ENCODE measurements at places on chromosomes 3 and 15.

DNA sequence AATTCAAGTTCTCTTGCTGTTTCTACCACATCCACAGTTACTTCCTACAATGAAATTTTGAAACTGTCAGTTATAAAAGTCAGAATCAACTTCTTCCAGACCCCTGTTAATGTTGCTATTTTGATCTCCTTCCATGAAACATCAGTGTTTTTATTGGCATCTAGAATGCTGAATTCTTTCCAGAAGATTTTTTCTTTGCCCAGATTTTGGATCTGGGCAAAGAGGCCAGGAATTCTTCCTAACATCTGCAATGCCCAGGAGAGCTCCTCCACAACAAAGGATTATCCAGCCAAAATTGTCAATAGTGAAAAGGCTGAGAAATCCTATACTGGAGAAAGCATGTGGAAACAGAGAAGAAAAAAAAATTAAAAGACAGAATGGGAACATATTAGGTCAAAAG lies 75.5 kb downstream of the SERPINI1 start:
- DNase-seq, result no peak

DNA sequence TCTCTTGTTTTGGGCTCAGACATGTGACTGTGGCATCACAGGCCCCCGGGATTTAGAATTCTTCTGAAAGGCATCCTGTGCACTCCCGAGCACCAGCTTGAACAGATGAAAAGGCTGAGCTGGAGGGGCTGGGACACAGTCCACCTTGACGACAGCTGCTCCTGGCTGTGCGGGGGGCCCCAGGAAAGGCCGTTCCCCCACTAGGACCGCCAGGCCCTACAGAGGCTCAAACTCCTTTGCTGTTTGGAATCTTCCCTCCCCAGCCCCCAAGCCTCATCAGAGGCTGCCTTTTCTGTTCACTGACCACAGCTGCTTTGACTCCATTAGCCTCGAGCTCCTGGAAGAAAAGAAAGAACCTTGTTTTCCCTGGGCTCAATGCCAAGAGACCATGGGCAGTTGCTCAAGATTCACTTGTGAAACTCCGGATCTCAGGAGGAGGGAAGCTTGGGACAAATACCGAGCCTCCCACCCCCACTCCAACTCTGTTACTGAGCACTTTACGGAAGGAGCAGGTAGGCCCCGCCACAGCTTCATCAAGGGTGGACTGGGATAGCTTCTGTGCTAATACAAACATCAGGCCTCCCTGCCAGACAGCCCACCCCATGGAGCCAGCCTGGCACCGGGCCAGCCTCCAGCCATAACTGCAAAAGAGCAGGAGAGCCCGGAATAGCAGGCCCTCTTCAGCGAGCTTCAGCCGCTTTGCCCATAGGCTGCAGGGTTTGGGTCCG lies 15.7 kb downstream of the CIDEC start:
- no peak for DNase-seq

DNA sequence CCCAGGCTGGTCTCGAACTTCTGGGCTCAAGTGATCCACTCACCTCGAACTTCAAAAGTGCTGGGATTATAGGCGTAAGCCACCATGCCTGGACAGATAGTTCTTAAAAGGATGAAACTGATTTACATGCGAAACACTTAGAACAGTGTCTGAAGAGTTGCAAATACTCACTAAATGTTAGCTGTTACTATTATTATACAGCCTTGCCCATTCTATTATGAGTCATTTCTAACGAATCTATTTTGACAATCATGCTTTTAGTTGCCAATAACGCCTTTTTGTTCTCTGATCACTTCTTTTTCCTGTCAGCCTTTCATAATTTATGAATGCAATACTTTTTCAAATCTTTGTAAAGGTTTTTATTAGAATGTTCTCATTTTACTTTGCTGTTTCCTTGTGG lies 112.7 kb downstream of the SNRK start:
- no peak for DNase-seq

DNA sequence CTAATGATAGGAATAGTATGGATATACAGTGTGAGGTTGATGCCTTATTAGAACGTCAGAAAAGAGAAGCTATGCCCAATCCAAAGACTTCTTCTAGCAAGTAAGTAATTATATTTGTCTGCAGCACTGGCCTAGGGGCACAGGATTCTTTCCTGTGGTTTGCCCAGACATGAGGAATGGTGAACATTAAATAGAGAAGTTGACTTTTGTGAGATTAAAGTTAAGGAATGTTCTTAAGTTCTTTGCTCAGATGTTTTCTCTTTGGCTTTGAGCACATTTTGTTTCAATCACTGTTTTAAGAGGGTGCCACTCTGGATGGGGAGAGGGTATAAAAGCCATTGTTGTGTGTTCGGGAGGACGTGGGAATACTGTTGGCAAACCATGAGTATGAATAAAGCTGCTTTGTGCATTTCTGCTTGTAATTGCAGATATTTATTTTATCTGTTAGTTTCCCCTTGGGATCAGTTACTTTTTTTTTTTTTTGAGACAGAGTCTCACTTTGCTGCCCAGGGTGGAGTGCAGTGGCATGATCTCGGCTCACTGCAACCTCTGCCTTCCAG lies 8.3 kb downstream of the KIF23 start:
- DNase-seq, result no peak

DNA sequence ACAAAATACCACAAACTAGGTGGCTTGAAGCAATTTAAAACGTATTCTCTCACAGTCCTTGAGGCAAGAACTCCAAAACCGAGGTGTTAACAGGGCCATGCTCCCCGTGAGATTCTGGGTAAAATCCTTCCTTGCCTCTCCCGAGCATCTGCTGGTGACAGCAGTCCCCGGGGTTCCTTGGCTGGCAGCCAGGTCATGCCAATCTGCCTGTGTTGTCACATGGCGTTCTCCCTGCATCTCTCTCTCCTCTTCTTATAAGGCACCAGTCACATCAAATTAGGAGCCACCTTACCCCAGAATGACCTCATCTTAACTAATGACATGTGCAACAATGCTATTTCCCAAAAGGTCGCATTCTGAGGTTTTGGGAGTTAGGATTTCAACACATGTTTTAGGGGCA lies 26.3 kb upstream of the LRRN1 start:
- no peak for DNase-seq

GRCh38 chr15:89776274-89777072 lies at the start of gene MESP2:
TSS of gene MESP2 (plus strand) at chr15:89776332. CDS start at chr15:89776358, 26 bp downstream.
- DNase-seq, result peak; percentile 93

GRCh38 chr3:148089171-148089570 lies 608.5 kb upstream of the AGTR1 start:
- no peak for DNase-seq

DNA sequence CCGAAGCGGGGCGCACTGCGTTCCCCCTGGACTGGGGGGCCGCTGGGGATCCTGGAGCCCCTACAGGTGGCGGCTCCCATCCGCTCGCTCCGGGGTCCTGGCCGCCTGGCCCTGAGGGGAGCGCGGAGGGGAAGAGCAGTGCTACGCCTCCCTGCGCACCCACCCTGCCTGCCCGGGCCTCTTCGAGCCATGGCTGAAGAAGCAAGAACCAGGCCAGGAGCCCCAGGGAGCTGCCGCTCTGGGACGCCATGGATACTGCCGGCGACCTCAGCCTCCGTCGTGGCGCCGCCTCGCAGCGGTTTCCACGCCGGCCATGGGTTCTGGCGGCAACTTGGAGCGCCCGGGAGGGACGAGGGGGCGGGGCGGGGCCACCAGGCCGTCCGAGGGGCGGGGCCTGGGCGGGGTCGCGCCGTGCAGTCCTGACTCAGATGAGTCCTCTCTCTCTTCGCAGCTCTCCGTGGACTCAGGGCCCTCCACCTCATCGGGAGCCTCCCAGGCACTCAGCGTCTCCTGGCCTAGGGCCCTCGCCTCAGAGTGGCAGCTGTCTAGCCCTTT lies 50.9 kb downstream of the MYL3 start:
- DNase-seq, result peak; percentile 93

DNA sequence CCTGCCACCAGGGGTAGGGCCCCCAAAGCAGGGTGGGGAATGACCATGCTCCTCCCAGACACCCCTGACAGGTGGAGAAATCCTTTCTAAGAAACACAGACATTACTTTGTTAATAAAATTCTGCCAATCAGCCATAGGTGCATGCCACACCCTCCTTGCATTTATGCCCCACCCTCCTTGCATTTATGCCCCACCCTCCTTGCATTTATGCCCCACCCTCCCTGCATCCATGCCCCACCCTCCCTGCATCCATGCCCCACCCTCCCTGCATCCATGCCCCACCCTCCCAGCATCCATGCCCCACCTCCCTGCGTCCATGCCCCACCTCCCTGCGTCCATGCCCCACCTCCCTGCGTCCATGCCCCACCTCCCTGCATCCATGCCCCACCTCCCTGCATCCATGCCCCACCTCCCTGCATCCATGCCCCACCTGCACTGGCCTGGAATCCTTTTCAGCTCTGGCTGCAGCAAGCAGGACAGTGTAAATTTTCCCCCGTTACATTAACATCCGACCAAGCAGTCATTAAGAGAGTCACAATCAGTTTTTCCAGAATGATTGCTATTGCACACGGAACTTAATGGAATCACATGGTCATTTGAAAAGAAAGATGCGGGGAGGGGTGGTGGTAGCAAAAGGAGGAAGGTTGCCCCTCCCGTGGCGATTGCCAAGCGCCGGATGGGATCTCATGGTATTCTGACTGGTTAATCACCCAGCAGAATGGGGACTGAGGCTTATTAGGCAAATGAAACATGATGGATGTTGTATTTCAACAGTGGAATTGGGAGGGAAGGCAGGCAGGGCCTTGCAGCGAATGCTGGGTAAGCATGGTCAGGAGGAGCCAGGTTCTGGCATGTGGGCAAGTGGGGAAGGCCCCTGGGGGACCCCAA lies 91.2 kb downstream of the TLE3 start:
- no peak for DNase-seq

DNA sequence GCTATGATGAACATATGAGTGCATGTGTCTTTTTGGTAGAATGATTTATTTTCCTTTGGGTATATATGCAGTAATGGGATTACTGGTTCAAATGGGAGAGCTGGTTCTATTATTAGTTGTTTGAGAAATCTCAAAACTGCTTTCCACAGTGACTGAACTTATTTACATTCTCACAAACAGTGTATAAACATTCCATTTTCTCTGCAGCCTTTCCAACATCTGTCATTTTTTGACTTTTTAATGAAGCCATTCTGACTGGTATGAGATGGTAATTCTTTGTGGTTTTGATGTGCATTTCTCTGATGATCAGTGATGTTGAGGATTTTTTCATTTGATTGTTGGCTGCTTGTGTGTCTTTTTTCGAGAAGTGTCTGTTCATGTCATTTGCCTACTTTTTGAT lies 1124.2 kb downstream of the NAALADL2 start:
- no peak for DNase-seq

DNA sequence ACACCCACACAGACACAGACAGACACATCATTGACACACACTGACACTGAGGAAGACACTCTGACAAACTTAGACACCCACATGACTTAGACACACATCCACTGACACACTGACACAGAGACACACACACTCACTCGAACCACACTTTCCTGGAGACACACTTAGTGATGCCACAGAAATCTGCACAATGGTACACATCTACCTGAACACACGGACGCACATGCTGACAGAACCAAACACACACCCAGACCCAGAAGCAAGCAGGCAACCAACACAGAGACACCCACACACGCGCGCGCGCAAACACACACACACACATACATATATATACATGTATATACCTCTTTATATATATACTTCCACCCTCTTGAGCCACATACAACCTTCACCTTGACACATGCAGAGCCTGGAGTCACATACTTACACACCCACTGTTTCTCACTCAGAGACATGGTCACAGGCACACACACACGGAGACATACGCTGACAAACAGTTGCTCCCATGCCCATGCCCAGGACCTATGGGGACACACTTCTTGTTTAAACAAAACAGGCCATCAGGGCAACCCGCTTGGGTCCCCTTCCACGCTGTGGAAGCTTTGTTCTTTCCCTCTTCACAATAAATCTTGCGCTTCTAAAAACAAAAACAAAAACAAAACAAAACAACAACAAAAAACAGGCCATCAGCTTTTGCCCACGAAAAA lies 913 bp upstream of the SCN5A start:
- no peak for DNase-seq

DNA sequence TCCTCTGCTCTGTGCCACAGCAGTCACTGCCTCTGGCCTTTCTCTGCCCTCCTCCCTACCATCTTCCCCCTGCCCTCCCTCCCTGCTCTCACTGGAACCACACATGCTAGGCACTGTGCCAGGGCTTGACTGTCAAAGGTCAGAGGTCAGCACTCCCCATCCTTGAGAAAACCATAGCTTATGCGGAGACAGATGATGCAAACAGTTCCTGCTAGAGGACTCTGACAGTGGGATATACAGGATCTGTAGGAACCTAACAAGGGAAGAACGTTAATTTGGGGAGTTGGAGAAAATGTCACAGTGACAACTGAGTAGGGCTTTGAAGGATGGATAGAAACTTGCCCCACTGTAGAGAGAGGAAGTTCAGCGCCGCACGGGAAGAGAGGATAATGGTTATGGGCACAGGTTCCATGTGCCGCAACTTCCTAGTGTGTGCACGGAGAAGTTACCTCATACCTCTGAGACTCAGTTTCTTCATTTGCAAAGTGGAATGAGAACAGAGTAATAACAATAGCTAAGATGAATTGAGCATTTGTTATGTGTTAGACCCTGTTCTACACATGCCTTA lies 29.3 kb upstream of the XYLB start:
- DNase-seq, result no peak

Measured in iPS-NIHi11 (cell line).